ENCODE measurements at places on chromosomes 5 and 9.
A peak's percentile ranks its signal among the peaks of the same experiment; 100 is the strongest.

DNA sequence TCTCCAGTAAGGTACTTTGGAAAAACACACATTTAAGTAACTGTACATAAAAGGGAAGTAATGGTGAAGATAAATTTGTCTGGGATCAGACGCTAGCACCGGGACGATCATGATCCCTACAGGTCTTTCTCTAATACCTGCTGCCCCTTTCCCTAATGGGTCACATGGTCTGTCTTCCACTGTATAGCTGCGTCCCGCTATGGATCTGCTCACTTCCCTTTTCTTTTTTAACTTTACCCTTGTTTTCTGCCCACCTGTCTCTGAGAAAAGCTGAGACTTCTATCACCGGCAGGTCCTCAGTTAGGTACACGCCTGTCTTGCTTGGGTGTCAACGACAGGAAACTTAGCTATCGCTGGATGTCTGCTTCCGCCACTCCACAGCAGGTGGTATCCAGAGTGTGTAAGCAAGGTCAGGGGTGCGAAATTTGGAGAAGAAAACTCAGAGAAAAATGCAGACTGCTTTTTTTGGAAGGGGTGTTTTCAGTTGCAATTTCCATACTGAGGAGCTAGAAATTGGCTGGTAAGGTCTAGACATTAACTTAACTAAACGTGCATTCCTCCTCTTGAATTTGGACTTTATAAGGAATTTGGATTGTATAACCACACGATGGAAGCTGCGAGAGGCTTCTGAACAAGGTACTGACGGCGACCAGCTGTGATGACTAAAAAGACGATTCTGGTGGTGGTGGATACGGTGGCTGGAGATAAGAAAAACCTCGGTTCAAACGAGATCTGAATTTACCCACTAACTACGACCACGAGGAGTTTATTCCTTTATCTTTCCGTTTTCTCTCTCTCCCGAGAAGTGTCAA lies 1.1 kb upstream of the ICE1 start:
- DNase-seq, result no peak

DNA sequence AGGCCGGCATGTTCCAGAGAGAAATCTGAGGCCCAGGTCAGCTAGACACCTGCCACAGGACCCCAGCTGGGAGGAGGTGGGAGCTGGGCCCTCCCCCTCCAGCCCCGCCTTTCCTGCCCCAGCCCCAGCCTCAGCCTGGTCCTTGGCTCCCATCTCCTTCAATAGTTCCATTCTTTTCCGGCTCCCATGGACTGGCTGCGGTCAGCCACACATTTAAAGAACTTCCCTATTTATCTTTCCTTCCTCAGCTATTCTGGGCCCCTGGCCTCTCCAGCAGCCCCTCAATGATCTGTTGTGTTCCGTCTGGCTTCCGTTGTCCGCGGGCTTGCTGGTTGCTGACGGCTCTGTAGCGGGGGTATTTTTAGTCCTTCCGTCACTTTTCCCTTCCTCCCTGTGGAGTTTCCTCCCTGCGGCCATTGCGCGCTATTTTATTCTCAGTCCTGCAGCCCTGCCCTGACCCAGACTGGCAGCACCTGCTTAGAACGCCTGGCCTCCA lies 73.8 kb downstream of the AMBP start:
- peak; percentile 1 for DNase-seq

GRCh38 chr5:57232293-57233033 lies 58.6 kb downstream of the GPBP1 start:
- no peak for DNase-seq

GRCh38 chr9:127970401-127971313 lies 10.1 kb downstream of the EEIG1 start:
- DNase-seq, result no peak

DNA sequence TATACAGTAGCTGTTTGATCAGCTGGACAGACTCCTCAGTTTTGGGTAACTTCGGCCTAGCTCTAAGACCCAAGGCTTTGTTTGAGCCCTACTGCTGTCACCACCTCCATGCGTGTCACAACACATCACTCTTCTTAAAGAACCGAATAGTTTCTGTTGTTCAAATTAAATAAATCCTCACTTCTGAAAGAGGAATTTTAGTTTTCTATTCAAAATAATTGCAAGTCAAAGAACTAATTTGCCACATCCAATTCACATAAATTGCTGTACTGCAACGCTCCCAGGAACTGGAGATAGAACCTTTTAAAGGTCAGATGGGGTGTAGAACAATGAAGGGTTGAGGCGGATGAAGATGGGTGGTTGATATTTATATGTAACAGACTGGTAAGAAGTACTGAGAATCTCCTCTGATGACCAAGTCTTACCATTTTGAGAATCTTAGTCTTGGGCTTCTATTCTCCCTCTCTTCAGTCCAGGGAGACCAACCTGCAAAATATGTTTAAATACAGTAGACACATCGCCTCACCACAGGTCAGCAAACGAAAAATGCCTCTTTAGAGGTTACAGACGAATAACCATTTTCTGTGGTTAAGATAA lies 1.6 kb downstream of the NREP start:
- DNase-seq, result no peak

- DNase-seq, result no peak
These were observed 19.7 kb downstream of the TMEM161B start for GRCh38 chr5:88248743-88249540.

GRCh38 chr5:127907907-127908306 lies 175.7 kb upstream of the SLC12A2 start:
- no peak for DNase-seq

GRCh38 chr9:99749641-99750040 lies 72.0 kb upstream of the NR4A3 start:
- DNase-seq, result no peak

DNA sequence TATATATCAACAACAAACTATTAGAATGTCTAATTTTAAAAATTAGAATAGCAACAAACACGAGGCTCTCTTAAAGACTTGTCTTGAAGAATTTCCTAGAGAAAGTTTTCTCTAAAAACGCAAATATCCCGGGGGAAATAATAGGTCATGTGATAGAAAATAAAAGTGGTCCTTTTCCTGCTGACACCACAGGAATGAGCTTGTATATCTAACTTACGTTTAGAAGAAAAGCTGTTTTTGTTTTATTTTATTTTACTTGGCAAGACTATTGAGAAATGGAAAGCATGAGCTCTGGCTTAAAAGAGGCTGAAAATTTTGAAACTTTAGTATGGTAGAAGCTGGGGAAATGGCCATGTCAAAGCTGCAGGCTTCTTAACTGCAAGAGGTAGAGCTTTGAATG lies 465.0 kb downstream of the AGTPBP1 start:
- no peak for DNase-seq

DNA sequence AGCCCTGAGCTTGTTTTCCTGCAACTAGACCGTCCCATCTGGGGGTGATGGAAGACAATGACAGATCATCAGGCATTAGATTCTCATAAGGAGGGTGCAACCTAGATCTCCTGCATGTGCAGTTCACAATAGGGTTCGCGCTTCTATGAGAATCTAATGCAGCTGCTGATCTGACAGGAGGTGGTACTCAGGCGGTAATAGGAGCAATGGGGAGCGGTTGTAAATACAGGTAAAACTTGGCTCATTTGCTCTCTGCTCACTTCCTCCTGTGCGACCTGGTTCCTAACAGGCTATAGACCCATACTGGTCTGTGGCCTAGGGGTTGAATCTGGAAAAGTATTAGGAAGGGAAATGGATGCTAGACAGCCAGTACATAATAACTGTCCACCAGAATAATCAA lies 39.7 kb downstream of the PTTG1 start:
- DNase-seq, result no peak
